ENCODE measurements at places on chromosomes 6 and 20.

GRCh38 chr6:21914121-21914973, 320.8 kb downstream of the SOX4 start:
- DNase-seq: peak; percentile 21

GRCh38 chr20:33391722-33392415, 9.4 kb downstream of the CDK5RAP1 start:
- DNase-seq: no peak

DNA sequence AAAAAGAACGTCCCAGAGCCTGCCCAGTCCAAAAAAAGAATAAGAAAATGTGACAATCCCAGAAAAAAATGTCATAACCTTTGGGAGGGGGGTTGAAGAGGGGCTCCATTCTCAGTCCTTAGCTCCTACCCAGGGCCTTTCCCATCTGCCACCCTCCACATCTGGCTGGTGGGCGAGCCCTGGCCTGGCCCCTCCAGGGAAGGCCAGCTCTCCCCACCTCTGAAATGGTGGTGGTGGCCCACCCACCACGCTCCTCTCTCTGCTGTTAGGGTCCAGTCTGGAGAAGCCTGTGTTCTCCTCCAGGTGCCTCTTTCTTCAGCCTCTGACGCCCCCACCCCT, 415 bp downstream of the RGS19 start:
- no peak for DNase-seq

- no peak for DNase-seq
Observed at GRCh38 chr6:42783876-42784642, 2.2 kb downstream of the BICRAL start.

DNA sequence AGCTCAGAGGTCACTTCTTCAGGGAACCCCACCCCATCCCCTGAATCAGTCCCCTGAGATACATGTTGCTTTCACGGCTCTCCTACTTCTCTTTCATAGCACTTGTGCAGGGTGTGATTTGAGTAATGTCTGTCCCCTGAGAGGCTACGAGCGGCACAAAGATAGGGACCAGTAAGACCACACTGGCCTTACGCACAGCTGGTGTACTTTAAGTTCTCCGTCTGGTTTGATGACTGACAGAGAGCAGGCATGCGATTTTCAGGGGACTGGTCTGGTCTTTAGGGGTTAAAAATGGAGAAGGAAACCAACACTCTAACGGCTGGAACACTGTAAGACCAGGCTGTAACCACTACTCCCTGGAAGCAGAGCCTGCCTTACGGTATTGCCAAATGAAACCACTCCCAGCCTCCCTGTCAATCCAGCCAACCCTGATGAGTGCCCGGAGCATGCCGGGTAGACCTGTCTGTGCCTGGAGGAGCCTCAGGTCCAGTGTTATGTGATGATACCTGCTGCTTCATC, 47.1 kb downstream of the ELMO2 start:
- DNase-seq: no peak

GRCh38 chr20:61478094-61478493, 226.0 kb downstream of the CDH4 start:
- DNase-seq: no peak

- no peak for DNase-seq
Observed at GRCh38 chr20:47951521-47951971, 166.3 kb upstream of the SULF2 start.

DNA sequence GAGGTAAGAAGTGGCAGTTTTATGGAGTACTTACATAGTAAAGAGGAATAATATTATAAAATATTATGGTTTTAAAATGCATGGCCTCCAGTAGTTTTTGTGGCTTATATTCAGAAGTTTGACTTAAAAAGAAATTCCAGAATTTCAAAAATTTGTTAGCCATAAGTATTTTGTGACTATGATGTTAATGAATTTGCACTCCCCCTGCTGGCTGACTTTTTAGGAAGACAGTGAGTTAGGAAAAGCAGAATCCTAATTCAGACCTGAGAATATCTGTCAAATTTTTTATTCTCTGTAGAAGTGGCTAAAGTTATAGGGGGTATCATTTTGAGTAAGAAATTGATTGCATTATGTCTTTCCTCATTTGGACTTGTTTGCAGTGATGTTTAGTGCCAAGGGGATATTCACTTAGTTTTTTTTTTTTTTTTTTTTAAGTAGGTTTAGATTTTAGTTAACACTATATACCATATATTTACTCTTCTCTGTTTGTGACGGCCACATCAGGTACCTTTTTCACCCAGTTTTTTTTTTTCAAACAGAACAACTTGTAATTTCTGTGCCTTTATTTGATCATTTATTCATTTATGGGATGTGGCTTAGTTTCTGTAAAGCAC, 40.8 kb downstream of the ZFAND3 start:
- DNase-seq: no peak

DNA sequence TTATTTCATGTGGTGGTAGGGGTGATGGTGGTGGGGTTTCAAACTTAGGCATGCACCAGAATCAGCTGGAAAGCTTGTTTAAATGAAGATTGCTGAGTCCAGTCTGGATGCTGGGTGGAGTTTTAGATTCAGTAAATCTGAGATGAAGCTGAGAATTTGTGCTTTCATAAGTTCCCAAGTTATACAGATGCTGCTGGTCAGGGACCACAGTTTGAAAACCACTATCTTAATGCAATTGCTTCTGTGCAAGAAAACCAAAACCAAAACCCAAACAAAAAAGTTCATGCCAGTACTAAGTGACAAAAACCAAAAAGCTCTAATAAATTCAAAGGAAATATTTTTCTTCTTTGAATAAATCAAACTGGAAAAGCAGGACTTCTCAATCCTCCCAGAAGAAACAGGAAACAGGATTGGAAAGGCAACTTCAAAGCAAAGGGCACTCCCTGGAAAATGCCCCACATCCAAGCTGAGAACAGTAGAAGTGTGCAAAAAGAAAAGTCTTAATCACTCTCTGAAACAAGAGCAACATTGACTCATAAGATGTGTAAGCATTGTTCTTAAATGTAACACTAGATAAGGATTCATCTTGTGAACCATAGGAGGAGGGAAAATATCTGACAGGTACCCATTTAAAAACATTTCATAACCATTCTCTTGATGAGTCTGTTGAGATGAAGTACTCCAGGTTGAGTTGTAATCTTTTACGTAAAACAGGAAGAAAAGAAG, 481.5 kb upstream of the HSF2 start:
- no peak for DNase-seq

DNA sequence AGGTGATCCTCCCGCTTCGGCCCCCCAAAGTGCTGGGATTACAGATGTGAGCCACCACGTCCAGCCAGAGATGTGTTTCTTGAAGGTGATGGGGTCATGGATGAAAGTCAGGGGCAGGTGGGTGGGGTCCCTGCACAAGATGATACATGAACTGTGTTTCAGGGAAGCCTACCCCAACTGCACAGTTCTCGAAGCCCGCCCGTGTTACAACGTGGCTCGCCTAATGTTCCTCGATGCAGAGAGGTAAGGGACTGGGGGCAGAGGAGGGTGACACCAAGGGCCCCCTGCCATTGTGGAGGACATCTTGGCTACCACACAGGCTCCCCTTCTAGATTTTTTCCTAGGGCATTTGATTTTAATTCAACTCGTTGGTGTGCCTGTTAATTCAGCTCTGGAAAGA, 11.9 kb upstream of the CAPN11 start:
- DNase-seq: no peak

- no peak for DNase-seq
Observed at GRCh38 chr6:34370361-34370760, 22.1 kb downstream of the NUDT3 start.

- no peak for DNase-seq
Observed at GRCh38 chr20:10739134-10739533, 65.3 kb upstream of the JAG1 start.

- DNase-seq: no peak
Observed at GRCh38 chr6:82415820-82416219, 52.2 kb downstream of the TPBG start.

- no peak for DNase-seq
Observed at GRCh38 chr20:50787181-50787580, 7.7 kb upstream of the BCAS4 start.

DNA sequence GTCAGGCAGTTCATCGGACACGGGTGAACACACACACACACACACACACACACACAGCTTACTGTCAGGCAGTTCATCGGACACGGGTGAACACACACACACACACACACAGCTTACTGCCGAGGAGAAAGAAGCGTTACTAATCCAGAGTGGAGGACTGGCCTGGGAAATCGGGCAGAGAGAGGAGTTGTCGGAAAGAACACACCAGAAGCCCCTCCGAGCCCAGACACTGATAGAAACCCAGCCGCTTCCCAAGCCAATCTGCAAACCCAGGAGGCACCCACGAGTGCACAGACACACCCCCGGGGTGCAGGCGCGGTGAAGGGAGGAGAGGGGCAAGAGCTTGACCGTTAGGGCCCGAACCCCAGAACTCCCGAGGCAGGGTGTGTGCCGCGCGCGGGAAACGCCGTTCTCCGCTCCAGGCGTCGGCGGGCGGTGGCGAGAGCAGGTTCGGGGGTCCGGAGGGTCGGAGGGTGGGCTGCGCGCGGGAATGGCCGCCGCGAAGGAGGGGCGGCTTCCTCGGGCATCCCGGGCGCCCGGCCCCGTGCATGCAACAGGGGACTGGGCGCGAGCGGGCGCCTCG, 636 bp downstream of the ELOVL2 start:
- peak; percentile 3 for DNase-seq

GRCh38 chr6:160388922-160389321, 40.7 kb downstream of the SLC22A3 start:
- DNase-seq: no peak

DNA sequence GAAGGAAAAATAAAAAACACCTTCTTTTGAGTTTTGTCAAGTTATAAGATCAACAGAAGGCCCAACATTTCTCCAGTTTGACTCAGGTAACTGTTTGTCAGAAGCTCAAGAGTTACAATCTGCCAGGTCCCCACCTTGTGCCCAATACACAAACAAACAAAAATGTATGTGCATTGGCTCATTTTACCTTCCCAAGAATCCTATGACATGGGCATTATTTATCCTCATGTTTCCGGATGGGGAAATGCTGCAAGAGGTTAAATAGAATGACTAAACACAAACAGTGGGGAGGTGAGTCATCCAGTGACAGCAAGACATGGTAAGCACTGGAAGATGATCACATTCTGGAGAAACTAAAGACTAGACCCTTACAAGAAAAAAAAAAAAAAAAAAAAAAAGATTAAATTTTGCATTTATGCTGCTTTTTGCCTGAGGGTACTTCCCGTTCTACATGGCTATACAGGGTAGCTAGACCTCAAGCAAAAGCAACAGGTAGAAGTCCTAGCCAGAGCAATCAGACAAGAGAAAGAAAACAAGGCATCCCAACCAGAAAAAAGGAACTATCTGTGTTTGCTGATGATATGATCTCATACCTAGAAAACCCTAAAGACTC, 23.6 kb upstream of the ANKRD60 start:
- DNase-seq: no peak

DNA sequence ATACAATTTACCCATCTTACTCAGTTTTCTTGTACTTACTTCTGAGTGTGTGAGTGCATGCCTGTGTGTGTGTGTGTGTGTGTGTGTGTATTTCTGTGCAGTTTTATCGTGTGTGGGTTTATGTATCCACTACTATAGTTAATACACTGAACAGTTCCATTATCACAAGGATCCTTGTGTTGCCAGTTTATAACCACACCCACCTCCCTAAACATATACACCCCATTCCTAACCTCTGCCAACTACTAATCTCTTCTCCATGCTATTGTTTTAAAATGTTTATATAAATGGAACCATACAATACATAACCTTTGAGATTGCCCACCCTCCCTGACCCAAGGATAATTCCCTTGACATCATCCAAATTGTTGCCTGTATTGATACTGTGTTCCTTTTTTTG, 18.7 kb downstream of the POFUT1 start:
- no peak for DNase-seq

GRCh38 chr20:16580147-16580546, 6.9 kb upstream of the KIF16B start:
- DNase-seq: no peak

DNA sequence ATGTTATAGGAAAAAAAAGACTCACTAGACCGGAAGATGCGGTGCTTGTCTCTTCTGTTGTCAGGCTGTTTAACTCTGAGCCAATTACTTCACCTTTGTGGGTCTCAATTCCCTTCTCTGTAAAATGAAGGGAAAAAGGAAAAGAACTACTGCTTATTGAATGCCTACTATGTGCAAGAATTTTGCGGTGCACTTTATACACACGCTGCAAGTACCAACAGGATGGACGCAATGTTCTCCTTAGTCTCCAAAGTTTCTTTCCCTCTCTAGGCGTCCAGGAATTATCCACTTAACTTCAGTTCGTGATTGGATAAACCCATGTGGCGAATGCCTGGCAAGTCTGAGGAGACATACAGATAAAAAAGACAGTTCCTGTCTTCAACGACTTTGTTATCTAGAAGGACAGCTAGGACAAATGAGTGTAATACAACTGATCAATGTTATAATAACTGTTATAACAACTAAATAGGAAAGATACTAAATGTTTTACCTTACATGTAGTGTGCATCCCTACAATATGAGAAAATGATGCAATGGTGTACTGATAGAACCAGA, 69.0 kb upstream of the JARID2 start:
- no peak for DNase-seq

GRCh38 chr6:145685932-145686331, 49.4 kb downstream of the EPM2A start:
- no peak for DNase-seq

DNA sequence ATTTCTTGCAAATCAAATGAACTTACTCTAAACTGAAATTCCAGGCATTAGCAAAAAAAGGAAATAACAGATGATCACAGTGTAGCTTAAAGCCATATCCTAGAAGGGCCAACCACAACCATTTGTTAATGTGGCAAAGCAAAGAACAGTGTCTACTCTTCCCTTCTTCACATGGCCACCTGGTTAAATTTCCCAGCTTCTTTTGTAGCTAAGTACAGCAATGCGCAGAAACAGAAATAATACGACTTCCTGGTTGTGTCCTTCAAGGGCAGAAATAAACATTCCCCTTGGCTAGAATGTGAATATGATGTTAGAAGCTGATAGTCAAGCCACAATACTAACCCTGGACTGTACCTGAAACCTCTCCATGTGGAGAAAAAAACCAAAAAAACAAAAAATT, 9.6 kb downstream of the SNX3 start:
- DNase-seq: no peak

DNA sequence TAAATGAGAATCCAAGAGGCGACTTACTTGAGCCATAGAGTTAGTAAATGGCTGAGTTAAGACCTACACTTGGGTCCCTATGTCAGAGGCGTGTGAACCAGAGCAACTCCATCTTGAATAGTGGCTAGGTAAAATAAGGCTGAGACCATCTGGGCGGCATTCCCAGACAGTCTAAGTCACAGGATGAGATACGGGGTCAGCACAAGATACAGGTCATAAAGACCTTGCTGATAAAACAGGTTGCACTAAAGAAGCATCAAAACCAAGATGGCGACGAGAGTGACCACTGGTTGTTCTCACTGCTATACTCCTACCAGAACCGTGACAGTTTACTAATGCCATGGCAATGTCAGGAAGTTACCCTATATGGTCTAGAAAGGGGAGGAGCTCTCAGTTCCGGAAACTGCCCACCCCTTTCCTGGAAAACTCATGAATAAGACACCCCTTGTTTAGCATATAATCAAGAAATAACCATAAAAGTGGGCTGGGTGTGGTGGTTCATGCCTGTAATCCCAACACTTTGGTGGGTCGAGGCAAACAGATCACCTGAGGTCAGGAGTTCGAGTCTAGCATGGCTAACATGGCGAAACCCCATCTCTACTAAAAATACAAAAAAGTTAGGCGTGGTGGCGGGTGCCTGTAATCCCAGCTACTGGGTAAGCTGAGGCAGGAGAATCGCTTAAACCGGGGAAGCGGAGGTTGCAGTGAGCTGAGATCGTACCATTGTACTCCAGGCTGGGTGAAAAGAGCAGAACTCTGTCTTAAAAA, 43.9 kb upstream of the EEF1A1 start:
- no peak for DNase-seq
